ENCODE measurements at places on chromosomes 7 and 10.

DNA sequence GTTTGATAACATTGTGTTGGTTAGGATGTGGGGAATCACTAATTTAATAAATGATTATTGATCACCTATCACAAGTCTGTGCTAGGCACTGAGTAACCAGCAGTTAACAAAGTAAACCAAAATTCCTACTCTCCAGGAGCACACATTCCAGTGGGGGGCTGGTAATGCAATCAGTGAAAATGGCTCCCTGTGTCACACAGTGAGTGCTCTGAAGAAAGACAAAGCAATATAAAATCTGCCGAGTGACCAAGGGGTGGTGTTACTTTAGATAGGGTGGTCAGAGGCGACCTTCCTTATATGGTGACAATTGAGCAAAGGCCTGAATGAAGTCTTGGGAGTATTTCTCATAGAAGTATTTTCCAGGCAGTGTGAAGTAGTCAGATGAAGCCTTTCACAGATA, 13.6 kb upstream of the SMC3 start:
- no peak for DNase-seq

- no peak for DNase-seq
Observed at GRCh38 chr10:30816159-30816819, 186.7 kb upstream of the LYZL2 start.

GRCh38 chr10:7445474-7446185, 34.8 kb upstream of the SFMBT2 start:
- DNase-seq: peak; percentile 65

- no peak for DNase-seq
Observed at GRCh38 chr10:76080451-76080850, 649.0 kb downstream of the LRMDA start.

DNA sequence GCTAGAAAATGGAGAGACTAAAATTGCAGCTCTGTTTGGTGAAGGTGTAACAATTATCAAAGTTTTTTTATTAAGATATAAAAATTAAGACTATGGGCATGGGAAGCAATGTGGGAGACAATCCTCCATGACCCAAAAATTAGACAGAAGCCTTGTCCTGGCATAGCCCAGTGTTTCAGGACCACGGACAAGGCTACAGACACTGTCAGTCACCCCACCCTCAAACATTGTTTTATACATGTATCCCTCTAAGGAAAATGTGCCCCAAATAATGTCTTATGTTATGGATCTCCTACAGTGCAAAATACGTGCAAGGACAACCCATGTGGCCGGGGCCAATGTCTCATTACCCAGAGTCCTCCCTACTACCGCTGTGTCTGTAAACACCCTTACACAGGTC, 24.0 kb downstream of the HABP2 start:
- peak; percentile 56 for DNase-seq

DNA sequence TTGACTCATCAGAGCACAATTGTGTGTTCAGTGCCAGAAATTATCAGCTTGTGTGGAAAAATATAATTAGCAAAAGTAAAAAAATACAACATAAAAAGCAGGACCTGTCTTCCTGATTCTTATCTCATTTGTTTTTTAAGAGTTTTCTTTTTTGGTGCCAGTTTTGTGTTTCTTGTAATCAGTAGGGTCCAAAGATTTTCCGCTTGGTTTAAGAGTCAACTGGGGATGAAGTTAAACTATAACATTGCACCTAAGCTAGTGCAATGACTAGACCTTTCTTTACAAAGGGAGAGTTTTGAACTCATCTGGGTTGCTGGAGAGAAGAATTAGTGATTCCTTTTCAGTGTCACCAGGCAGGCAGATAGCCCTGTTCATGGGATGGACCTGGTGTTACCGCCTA, 113.4 kb downstream of the PLPP4 start:
- DNase-seq: no peak

GRCh38 chr10:10038348-10038747, 979.3 kb upstream of the CELF2 start:
- no peak for DNase-seq

- DNase-seq: no peak
Observed at GRCh38 chr10:397321-398068, 262.2 kb downstream of the ZMYND11 start.

GRCh38 chr10:4555920-4556319, 270.1 kb upstream of the AKR1E2 start:
- DNase-seq: no peak

GRCh38 chr7:90889644-90890043, 293.5 kb downstream of the CDK14 start:
- DNase-seq: no peak

DNA sequence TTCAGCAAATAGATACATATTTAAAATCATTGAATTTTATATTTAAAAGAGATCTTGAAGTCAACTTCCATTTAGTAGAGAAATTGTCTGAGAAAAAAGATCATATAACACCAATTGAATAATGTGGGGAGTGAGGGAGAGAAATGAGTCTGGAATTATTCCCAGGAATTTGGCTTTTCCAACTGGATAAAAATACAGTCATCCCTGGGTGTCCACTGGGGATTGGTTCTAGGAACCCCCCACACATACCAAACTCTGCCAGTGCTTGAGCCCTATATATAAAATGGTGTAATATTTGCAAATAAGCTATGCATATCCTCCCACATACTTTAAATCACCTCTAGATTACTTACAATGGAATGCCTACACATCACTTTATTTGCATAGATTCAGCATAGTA, 162.8 kb upstream of the SEMA3C start:
- no peak for DNase-seq

DNA sequence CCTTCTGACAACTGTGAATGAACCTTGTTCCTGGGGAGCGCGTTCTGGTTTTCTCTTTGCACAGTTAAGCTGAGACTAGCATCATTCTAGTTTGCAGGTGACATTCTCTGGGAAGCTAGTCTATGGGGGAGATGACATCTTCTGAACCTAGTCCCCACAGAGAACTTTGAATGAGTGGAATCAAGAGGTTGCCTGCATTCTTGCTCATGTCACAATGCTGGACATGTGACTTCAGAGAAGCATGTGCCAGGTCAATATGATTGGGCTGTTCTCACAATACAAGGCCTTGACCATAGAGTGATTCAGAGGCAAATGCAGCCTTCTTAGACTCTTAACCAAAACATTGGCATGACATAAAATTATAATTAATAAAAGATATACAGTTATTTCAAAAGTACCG, 22.1 kb downstream of the KLLN start:
- no peak for DNase-seq

- peak; percentile 36 for DNase-seq
Observed at GRCh38 chr10:5645944-5646617, 20.3 kb downstream of the ASB13 start.

- no peak for DNase-seq
Observed at GRCh38 chr10:19702215-19702614, 114.0 kb upstream of the PLXDC2 start.

DNA sequence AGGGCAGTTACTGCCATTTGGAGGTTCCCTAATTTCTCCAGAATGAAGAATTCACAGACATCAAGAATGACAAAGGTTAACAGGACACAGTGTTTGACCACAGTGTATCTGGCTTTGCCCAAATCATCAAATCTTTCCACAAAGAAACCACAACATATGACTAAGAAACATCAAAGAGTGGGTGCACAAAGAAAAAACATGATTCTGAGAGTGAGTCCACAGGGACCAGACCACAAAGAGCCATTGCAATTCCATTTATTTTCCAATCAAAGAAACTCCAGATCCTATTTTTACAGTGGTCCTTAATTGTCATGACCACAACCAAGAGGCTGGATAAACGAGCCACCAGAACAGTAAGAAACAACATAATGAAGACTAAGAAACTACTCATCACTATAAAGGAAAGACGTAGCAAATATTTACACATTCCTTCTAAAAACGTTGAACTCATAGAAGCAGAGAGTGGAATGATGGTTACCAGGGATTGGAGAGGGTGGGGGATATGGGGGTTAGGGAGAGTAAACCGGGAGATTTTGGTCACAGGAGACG, 286.5 kb downstream of the DOCK4 start:
- peak; percentile 42 for DNase-seq

DNA sequence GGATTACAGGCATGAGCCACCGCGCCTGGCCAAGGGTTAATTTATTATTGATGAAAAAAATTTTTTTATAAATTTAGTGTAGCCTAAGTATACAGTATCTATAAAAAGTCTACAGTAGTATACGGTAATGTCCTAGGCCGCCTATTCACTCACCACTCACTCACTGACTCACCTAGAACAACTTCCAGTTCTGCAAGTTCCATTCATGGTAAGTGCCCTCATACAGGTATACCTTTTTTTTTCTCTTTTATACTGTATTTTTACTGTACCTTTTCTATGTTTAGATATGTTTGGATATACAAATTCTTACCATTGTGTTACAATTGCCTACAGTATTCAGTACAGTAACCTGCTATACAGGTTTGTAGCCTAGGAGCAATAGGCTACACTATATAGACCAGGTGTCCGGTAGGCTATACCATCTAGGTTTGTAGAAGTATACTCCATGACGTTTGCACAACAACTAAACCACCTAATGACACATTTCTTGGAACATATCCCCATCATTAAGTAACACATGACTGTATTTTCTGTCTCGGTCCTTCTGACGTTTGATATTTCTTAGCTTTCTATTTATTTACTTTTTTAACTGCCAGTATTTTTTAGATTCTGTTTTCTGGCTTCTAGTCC, 23.4 kb downstream of the IRF5 start:
- DNase-seq: no peak

GRCh38 chr7:129875745-129876411, 76.9 kb downstream of the UBE2H start:
- DNase-seq: no peak

DNA sequence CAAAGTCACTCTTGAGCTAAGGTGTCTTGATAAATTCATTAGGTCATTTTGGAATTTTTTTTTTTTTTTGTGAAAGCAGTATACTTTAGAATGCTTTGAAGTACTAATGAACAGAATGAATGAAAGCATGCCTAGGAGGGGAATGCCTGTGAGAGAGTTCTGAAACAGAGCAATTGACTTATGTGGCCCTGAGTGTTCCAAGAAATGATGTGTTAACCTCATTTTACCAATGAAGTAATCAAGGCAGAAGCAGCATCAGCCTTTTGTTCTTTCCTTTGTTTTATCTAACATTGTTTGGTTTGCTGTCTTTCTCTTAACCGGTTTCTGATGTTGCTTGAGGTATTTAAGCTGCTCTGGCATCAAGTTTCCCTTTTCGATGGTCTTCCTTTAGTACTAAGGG, 154.6 kb upstream of the HGF start:
- no peak for DNase-seq

DNA sequence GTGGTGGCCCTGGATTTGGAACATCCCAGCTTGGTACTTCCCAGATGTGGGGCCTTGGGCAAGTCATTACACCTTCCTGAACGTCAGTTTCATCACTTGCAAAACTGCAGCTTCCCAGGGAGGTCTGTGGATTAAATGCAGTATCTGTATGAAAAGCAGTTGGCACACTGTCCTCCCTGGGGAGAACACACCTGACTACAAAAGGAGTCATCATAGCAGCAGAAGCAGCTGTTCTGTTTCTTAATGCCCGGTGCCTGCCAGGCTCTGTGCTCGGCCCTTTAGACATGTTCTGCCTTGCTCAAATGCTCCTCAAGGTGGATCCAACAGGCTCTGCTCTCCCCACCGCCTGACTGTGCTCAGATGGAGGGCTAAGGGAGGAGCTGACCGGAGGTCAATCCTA, 31.0 kb downstream of the CDCA7L start:
- no peak for DNase-seq

DNA sequence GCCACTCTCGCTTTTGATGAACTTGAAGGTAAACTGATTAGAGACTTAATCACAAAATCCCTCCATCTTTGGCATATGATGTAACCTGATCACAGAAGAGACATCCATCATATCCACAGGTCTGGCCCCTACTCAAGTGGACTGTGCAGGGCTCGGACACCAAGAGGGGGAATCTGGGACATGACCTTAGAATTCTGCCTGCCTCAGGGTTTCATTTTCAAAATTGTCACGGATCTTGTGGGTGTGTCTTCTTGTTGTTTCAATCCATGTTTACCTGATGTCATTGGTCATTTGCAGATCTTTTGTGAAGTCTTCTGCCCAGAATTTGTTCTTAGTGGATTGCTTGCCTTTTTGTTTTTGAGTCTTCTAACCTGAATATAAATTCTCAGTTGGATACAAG, 5.9 kb upstream of the ARMS2 start:
- no peak for DNase-seq

- no peak for DNase-seq
Observed at GRCh38 chr7:115709664-115710063, 320.9 kb downstream of the TFEC start.

- peak; percentile 51 for DNase-seq
Observed at GRCh38 chr7:139647814-139648390, 124.4 kb downstream of the CLEC2L start.

DNA sequence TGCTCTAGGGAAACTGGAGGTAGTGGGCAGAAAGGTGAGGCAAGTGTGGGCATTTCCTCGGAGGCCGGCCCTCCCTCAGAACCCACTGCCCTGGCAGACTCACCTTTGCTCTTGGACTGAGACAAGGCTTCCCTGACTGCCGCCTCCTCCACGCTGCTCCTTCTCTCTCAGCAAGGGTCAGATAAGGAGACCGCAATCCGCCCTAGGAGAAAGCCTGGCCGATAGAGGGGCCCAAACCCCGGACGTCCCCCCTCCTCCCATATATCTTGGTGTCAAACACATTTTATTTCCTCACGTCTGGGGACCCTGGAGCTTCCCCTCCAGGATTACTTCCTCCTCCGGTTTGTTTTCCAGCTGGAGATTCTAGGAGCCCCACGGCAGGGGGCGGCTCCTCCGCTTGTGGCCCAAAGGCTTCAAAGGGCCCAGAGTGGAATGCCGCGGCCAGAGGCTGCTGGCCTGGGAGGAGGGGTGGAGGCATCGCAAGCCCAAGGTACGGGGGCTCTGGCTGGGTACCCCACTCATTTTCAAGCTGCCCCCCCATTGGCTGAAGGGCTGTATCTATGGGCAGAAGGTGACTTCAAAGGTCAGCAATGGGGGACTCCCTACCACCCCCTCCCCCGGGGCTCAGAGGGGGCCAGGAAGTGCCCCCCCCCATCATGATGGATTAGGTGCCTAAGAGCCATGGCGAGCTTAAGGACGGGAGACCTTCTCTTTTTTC, 31.7 kb upstream of the LBX1 start:
- DNase-seq: no peak

DNA sequence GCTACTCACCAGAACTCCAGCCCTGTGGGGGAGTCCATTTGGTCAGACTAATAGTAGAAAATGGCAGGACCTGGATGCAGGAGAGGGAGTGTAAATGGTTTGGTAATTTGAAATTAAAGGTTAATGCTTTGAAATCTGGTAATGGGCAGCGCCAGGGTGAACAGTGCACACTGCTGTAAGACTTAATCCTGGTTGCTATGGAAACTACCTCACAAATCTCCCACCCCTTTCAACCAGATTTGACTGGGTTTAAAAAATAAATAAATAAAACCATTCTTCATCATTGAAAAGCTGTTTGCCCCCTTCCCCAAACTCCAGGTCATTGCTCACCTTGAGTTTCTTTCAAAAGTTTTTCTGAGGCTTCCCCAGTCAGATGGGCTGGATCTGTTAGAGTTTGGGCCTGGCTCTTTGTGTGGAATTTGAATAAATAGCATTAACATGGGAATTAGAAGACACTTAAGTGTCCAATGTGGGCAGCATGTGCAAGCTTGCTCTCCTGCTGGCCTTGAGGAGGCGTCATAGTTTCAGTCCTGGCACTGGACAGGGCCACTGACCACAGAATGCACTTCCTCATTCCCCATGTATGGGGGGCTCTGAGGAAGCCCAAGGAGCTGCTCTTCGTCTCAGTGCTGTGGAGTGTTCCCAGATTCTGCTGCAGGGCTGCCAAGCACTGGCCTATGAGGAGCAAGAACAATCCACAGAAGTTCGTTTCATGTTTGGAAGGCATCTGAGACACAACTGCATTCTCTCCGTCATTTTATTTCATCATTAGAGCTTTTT, 90.7 kb downstream of the LRRC4 start:
- DNase-seq: no peak
